ENCODE measurements at places on chromosomes 5 and 9.

GRCh38 chr5:67206929-67207328 lies 10.3 kb upstream of the CD180 start:
- DNase-seq, result peak; percentile 88

DNA sequence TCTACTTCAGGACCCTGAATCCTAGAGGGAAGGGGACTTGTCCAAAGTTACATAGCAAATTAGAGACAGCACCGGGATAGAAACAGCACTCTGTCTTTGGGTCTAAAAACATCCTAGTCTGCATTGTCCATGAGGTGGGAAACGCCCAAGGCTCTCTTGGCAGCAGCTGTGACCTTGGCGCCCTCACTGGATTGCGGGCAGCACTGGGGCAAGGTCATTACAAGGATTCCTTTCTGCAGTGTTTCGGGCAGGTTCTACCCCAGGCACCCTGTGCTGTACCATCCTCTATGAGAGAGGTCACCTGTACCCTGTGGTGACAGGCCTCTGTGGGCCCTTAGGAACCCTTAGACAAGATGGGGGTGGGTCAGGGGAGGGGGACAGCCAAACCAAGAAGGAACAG lies 8.6 kb downstream of the CD74 start:
- DNase-seq, result no peak

GRCh38 chr5:134413046-134413445 lies 1.4 kb upstream of the CDKN2AIPNL start:
- no peak for DNase-seq

GRCh38 chr9:88242879-88243278 lies 104.6 kb upstream of the SPATA31C2 start:
- DNase-seq, result no peak

DNA sequence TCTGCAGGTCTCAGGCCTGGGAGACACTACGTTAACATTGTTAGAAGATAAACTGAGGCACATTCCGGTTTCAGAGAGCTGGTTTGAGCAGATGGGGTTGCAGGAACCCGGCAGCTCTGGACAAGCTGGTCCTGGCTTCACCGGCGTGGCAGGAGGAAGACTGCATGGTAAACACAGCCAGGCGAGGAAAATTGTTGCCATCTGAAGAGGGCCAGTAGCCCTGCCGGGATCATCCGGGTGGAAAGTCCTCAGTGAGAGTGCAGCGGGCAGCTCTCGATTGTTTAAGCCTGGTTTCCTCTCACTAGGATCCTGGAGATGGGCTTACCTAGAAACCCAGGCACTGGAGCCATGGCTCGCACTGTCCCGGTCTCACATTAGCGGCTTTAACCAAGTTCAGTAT lies 226.9 kb downstream of the IRX2 start:
- DNase-seq, result no peak

GRCh38 chr5:113245427-113246225 lies 189.2 kb downstream of the TSSK1B start:
- DNase-seq, result no peak

- DNase-seq, result no peak
Observed at GRCh38 chr5:54520438-54520846, 2.9 kb downstream of the SNX18 start.

DNA sequence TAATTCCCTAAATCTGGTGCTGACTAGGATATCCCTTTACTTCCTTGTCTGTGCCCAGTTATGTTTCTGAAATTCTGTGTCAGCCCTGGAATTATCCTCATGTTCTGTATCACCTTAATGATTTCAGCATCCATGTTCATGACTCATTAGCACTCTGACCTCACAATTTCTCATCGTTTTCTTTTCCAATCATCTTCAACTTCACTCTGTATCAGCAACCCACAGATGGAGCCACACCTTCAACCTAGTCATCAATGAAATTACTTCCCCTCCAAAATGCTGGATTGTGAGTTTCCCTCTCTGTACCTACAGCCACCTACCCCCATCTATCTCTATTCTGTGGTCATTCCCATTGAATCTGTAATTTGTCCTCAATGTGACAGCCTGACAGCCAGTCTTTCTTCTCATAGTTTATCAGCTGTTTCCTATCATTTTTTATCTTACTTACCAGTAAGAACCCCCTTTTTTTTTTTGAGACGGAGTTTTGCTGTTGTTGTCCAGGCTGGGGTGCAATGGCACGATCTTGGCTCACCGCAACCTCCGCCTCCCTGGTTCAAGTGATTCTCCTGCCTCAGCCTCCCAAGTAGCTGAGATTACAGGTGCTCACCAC lies 3.1 kb upstream of the IL6ST start:
- DNase-seq, result no peak

- DNase-seq, result no peak
Observed at GRCh38 chr9:522658-523057, 308.0 kb downstream of the DOCK8 start.

DNA sequence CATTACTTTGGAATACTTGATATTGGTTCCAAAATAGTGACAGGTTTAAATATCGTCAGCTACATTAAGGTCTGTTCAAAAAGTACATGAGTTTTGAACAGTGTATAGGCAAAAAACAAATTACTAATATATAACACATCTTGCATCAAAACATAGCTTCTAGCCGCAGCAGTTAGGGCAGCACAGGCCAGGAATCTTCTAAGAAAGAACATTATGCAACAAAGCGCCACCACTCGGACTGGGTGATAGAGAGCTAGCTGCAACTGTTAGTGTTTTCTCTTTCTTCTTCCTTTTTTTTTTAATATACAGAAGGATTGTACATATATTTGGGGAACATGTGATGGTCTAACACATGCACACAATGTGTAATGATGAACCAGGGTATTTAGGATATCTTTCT lies 504.5 kb downstream of the NR2F1-AS1 start:
- no peak for DNase-seq

DNA sequence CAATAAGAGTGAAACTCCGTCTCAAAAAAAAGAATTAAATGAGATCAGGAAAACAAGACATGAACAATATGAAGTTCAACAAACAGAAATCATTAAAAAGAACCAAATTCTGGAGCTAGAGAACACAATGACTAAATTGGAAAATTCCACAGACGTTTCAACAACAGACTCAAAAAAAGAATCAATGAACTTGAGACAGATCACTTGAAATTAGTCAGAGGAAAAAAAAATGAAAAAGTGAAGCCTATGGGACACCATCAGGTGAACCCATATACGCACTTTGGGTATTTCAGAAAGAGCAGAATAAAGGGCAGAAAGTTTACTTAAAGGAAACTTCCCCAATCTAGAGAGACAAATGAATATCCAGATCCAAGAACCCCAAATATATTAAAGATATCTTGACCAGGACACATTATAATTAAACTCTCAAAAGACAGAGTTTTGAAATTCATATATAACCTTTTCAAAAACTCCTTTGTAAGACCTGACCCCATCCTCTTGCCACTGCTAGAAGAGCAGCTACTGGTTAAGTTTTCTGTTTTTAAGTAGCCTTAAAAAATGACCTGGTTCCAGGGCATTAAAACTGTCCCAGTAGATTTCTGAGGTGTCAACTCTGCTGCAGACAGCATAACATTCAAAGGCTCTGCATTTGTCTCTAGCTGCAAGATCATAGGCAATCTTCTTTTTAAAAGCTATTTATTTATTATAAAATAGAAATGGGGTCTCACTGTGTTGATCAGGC lies 7.7 kb upstream of the MATR3 start:
- no peak for DNase-seq

DNA sequence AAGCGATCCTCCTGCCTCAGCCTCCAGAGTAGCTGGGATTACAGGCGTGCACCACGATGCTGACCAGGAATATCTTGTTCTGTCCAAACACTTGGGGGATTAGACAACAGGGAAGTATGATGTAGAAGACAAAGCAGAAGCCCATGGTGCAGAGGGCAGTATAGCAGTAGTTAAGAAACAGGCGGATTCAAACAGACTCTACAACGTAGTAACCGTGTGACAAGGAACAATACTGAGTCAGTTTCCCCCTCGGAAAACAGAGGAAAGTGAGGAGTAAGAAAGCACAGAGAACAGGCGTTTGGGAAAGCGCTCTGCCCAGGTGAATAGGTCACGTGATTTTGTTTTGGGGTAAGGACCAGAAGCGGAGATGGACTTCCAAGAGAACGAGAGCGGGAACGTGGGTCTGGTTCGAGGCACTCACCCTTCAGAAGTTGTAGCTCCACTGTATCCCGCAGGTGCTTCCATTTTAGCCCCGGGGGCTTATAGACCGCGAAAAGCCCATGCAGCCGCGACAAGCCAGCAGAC lies 306 bp downstream of the TRUB2 start:
- DNase-seq, result no peak

- no peak for DNase-seq
Observed at GRCh38 chr9:115593587-115594091, 475.7 kb upstream of the TNC start.

- no peak for DNase-seq
Observed at GRCh38 chr9:21043841-21044240, 12.4 kb upstream of the HACD4 start.

DNA sequence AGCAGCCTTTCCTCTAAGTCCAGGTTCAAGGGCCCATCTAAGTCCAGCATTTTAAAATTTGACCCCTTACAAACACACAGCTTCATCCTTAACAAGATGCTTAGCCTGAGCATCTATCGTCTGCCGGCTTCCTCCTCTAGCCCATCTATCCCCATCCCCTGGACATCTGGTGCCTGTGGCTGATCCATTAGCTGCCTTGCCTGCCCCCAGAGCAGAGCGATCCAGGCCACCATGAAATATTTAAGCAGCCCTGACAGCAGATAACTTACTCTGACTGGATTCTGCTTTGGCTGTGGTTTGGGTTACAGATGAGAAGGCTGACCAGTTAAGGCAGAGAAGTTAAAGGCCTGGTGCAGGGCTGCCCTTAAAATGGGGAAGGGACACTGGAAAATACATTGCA lies 30.9 kb upstream of the CPEB4 start:
- DNase-seq, result no peak

GRCh38 chr9:21002040-21002439 lies 29.4 kb downstream of the HACD4 start:
- DNase-seq, result no peak

DNA sequence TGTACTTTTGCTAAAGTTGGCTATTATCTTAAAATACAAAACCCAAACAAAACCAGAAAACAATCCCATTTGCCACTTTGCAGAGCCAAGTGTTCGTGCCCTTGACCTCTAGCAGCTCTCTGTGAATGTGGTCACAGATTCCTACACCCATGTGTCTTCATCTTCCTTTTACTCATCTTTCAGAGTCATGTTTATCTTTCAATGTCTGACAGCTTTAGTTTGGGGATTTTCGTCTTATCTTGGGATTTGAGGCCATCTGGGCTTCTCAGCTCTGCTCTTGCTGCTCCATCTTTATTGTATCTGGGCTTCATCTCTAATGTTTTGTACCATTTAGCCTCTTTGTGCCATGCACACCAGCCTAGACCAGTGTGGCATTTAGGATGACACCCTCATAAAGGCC lies 81.0 kb downstream of the DAPK1 start:
- DNase-seq, result no peak

DNA sequence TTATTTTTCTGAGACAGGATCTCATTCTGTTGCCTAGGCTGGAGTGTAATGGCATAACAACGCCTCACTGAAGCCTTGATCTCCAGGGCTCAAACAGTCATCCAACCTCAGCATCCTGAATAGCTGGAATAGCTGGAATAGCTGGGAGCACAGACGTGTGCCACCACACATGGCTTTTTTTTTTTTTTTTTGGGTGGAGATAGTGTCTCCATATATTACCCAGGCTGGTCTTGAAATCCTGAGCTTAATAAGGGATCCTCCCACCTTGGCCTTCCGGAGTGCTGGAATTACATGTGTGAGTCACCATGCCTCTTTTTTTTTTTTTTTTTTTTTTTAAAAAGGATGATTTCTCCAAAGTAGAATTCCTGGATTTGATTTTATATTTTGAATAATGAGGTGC lies 60.7 kb downstream of the NSD1 start:
- no peak for DNase-seq

DNA sequence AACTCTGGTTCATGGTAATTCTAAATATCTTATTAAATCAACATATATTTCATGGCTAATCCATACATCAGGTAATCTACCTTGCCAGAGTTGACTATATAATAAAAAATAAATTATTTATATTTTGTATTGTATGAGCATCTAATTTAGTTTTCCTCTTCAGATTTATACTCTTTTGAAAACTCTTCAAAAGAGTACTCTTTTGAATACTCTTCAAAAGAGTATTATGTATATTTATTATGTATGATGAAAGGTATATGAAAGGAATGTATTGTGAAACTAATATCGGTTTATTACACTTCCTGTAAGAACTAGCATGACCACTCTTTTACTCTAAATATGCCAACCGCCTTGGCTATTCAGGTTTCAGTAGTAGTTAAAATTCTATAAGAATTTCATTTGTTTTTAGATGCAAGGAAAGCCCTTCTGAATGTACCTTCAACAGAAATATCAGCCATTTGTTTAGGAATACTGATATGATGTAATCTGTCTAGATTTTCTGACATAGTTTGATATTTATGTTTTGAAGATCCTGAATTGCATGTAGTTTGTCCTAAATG lies 178.7 kb downstream of the WDR70 start:
- DNase-seq, result no peak

GRCh38 chr9:131762356-131762932 lies 22.6 kb upstream of the RAPGEF1 start:
- DNase-seq, result peak; percentile 70

DNA sequence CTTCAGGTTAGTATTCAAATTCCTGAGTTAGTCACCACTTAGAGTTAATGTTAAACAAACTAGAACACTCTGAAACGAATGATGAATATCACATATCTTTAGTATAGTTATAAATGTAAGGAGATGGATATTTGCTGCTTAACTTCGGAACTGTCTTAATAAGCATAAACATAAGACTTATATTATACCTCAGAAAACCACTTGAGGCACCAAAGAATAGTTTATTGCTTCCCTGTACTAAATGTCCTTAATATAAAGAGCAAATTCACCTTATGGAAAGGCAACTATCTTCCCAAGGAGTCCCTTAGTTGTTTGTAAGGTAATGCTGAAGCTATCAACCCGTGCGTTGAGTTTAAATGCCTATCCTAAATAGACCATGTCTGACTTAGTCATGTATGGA lies 300.0 kb upstream of the ADAMTSL1 start:
- no peak for DNase-seq

DNA sequence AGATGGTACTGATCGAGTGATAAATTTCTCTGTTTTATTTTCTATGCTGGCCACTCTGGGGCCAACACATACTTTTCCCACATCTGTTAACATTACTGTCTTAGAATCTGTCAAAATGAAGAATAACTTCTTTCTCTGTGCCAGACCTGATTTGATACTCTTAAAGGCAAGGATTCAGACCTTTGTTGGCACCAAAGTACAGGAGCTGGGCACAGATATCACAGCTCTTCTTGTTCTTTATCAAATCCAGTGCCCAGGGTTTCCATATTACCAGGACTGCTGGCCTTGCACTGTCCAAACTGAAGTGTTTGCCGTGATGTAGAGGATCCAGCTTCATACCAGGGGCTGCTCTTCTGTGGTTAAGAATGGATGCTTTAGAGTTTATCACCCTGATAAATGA lies 20.9 kb downstream of the ZNF474 start:
- no peak for DNase-seq

- DNase-seq, result no peak
Observed at GRCh38 chr9:85445887-85446286, 295.9 kb downstream of the AGTPBP1 start.

- no peak for DNase-seq
Observed at GRCh38 chr5:902129-902916, 9.6 kb downstream of the TRIP13 start.
